ENCODE measurements at places on chromosomes 16 and 17.

DNA sequence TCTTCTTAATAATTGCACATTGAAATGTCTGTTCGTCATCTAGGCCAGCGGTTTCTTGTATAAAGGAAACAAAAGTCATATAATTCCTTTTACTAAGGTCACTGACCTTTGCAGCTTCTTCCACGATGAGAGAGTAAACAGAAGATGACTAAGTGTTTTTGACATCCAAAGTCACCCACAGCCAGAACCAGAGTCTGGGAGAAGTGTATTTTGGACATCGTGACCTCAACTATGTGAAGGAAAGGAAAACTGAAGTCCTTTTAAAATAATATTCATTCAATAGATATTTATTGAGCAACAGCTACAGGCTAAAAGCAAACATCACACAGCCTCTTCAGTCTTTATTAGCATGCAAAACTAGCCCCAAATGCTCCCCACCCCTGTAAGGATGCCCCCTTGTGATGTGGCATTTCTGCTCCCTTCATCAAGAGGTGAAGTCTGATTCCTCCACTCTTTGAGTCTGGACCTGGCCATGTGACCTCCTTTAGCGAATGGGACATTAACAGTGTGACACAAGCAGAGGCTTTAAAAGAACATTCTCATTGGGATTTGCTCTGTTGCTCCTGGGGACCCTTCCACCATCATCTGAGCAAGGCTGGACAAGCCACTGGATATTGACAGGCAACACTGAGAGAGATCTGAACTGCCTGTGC lies 8.1 kb upstream of the PMP22 start:
- no peaks in the 10 kb centered on the region for H3K36me3 ChIP-seq
- DNase-seq, result no peak
- no peak overlapping the region for H3K27ac ChIP-seq
- H3K4me1 ChIP-seq, result no peaks in the 10 kb centered on the region
- no peak overlapping the region for H3K4me3 ChIP-seq
- H3K27me3 ChIP-seq, result no peaks in the 10 kb centered on the region

- H3K4me3 ChIP-seq, result no peak overlapping the region
- DNase-seq, result no peak
- peaks cover 24% of the 10 kb centered on the region for H3K4me1 ChIP-seq
These were observed 9.3 kb downstream of the HEXIM2 start for GRCh38 chr17:45170931-45171337.

DNA sequence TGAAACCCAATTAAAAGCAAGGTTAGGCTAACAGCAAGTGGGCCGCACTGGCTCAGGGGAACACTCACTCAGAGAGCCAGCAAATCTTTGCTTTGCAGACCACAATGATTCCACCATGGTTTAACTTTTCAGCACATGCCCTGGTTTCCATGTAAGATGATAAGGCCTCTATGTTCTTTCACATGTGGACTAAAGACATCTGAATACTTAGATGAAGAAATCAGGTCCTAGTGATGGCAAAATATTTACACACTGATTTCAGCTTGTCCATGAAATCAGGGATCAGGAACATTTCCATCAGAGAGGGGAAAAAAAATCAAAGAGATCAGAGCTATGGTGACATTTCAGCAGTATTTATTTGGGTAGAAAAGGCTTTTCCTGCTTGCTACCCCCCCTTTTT lies 258.2 kb upstream of the IRX5 start:
- no peak for DNase-seq
- no peaks in the 10 kb centered on the region for H3K27me3 ChIP-seq
- H3K36me3 ChIP-seq, result no peaks in the 10 kb centered on the region
- H3K27ac ChIP-seq, result no peak overlapping the region

DNA sequence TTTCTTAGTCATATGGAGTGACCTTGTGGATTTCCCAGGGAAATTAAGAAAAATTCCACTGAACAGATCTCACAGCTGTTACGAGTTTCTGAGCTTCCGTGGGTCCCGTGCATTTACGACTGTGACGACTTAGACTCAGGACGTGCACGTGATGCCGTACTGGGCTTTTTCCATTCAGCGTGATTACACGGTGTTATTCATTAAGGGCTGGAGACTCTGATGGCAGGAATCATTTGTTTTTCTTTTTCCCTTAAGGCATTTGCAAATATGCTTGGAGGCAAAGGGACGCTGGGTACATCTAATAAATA lies 57.2 kb downstream of the TBC1D16 start:
- no peak overlapping the region for H3K4me3 ChIP-seq
- H3K27me3 ChIP-seq, result no peaks in the 10 kb centered on the region
- no peaks in the 10 kb centered on the region for H3K36me3 ChIP-seq
- DNase-seq, result no peak
- H3K27ac ChIP-seq, result no peak overlapping the region

GRCh38 chr17:49022391-49022941 lies 25.3 kb downstream of the IGF2BP1 start:
- peaks cover 4% of the 10 kb centered on the region for H3K27me3 ChIP-seq
- no peak for DNase-seq
- H3K36me3 ChIP-seq, result no peaks in the 10 kb centered on the region
- H3K4me3 ChIP-seq, result no peak overlapping the region

DNA sequence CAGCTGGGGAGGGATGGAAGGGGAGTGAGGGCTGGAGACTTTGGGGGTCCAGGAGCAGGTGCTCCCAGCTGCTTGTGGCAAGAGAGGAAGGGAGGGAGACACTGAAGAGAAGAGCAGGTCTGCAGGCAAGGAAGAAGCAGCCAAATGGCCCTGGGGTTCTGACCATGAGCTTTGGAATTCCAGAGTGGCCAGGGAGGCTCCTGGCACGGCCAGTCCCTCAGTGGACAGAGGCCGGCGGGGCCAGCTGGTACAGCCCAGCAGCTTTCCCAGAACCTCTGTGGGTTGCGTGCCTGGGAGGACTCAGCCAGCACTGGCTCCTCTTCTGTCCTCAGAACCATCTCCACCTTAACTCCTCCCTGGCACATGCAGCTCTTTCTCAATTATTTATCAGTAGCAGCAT lies 233.0 kb downstream of the MSI2 start:
- no peaks in the 10 kb centered on the region for H3K27me3 ChIP-seq
- no peak for DNase-seq
- no peak overlapping the region for H3K4me3 ChIP-seq

DNA sequence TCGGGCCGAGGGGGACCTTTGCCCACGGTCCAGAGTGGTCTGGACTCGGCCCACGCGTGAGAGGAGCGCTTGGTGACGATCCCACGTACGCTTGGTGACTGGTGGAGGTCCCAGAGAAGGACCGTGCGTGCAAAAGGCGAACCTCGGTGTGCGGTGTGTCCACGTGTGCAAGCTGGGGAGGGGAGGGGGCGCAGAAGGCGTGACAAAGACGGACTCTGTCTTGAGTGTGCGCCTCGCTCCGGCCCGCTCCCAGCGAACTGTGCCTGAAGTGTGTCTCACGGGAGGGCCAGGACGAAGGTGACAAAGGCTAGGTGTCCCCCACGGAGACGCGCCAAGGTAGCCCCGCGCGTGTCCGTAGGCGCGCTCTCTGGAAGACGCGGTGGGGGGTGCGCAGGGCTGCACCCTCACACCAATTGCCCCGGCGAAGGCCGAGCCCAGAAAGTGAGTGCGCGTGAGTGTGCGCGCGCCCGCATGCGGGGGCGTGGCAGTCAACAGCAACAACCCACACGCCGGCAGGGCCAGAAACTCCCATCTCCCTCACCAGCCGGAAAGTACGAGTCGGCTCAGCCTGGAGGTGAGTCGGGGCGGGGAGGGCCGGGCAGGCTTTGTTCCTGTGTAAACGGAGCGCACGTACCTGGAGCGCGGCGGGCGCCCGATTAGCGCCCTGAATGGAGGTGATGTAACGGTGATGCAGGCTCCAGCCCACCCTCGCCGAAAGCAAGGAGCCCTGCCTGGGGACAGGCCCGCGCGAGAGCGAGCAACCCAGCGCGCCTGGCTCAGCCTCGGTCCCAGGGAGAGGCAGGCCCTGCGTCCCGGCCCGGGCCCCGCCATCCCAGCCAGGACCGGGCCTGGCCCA lies at the start of gene GPRC5C:
Gene GPRC5C (plus strand): TSS at position 521 of the 856 bp plus-strand sequence. CDS start 7,689 bp downstream, outside the sequence.
- H3K27ac ChIP-seq, result no peak within 1 kb of the TSS
- DNase-seq, result no peak
- no peaks in the 10 kb centered on the region for H3K27me3 ChIP-seq
- H3K4me3 ChIP-seq, result no peak within 1 kb of the TSS
- no peaks in the 10 kb centered on the region for H3K4me1 ChIP-seq
- no peaks in the 10 kb centered on the region for H3K36me3 ChIP-seq

DNA sequence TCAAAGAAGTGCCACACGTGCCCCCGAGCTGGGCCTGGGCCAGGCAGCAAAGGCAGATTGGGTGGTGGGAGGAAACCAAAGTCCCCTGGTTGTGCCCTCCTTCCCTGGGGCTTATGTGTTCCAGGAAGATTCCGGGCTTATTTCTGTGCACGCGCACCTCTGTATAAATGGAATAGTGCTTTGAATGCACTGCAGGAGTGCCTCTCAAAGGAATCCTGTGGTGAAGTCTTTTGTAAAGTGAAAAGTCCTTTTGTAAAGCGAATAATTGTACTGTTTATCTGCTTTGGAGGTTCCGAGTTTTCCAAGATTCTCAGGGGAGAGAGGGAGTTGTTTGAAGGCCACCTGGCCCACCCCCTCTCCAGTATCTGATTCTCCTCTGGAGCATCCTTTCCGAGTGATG lies 26.8 kb downstream of the C17orf75 start:
- H3K27me3 ChIP-seq, result no peaks in the 10 kb centered on the region
- no peaks in the 10 kb centered on the region for H3K36me3 ChIP-seq
- DNase-seq, result no peak
- no peak overlapping the region for H3K27ac ChIP-seq
- H3K4me3 ChIP-seq, result no peak overlapping the region

GRCh38 chr16:70779361-70779760 lies 21.6 kb downstream of the VAC14 start:
- H3K4me3 ChIP-seq, result no peak overlapping the region
- no peak overlapping the region for H3K27ac ChIP-seq
- H3K27me3 ChIP-seq, result no peaks in the 10 kb centered on the region
- H3K4me1 ChIP-seq, result no peaks in the 10 kb centered on the region

GRCh38 chr16:4625560-4626159 lies 1.0 kb downstream of the MGRN1 start:
- H3K36me3 ChIP-seq, result peaks cover 8% of the 10 kb centered on the region
- peaks cover 28% of the 10 kb centered on the region for H3K4me1 ChIP-seq
- no peaks in the 10 kb centered on the region for H3K27me3 ChIP-seq
- no peak for DNase-seq
- H3K4me3 ChIP-seq, result peak overlapping the region; percentile 92
- H3K27ac ChIP-seq, result peak overlapping the region; percentile 63

- no peaks in the 10 kb centered on the region for H3K36me3 ChIP-seq
- no peak for DNase-seq
- H3K4me3 ChIP-seq, result no peak overlapping the region
- H3K27ac ChIP-seq, result no peak overlapping the region
- H3K4me1 ChIP-seq, result no peaks in the 10 kb centered on the region
- no peaks in the 10 kb centered on the region for H3K27me3 ChIP-seq
These were observed 1327.5 kb upstream of the CDH8 start for GRCh38 chr16:63363738-63364137.

GRCh38 chr17:67477687-67478086 lies 100.6 kb downstream of the PITPNC1 start:
- no peaks in the 10 kb centered on the region for H3K36me3 ChIP-seq
- H3K4me3 ChIP-seq, result no peak overlapping the region
- DNase-seq, result no peak
- no peak overlapping the region for H3K27ac ChIP-seq
- H3K27me3 ChIP-seq, result no peaks in the 10 kb centered on the region

- no peak overlapping the region for H3K4me3 ChIP-seq
- H3K36me3 ChIP-seq, result no peaks in the 10 kb centered on the region
- H3K27ac ChIP-seq, result no peak overlapping the region
- no peak for DNase-seq
- no peaks in the 10 kb centered on the region for H3K4me1 ChIP-seq
These were observed 298.0 kb upstream of the PMFBP1 start for GRCh38 chr16:72469932-72470331.

DNA sequence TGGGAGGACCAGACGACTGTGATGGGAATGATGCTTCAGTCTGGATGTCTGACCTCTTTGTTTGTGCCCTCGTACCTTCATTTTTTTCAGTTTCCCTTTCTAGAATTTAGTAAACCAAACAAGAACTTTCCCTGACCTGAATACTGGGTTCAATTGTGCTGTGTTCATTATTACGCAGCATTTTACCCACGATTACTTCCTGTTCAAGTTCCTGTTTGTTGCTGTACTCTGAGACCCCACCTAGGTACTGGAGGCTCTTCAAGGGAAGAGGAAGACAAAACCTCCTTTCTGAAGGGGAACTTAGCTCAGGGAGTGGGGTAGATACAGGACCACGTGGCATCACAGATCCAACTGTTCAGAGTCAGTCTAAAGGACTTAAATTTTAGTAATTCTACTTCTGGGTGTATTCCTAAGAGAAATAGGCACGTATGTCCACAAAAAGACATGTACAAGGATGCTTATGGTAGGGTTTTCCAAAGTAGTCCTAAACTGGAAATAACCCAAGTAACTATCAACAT lies 9.2 kb upstream of the PRKCB start:
- no peak overlapping the region for H3K4me3 ChIP-seq
- H3K27me3 ChIP-seq, result no peaks in the 10 kb centered on the region
- H3K36me3 ChIP-seq, result no peaks in the 10 kb centered on the region
- H3K27ac ChIP-seq, result peak overlapping the region; percentile 55

DNA sequence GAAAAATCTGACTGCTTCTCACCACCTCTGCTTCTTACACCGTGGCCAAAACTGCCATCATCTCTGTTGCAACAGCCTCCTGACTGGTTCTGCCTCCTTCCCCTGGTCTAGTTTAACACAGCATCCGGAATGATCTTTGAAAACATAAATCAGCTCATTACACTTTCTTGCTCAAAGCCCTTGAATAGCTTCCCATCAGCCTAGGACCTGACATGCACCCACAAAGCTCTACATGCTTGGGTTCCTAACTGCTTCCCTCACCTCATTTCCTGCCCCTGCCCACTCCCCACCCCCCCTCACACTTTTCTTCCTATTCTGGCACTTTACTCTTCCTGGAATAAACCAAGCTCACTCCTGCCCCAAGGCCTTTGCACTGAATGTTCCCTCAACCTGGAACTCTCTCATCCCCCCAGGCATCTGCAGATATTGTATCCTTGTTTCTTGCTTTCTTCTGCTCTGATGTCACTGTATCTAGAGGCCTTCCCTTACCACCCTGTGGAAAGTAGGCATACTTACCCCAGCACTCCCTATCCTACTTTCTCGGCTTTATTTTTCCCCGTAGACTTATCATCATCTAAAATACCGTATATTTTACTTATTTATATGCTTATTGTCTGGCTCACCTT lies 112.4 kb downstream of the FTO start:
- H3K27me3 ChIP-seq, result no peaks in the 10 kb centered on the region
- peaks cover 9% of the 10 kb centered on the region for H3K4me1 ChIP-seq
- peak; percentile 12 for DNase-seq
- peak overlapping the region; percentile 17 for H3K27ac ChIP-seq

DNA sequence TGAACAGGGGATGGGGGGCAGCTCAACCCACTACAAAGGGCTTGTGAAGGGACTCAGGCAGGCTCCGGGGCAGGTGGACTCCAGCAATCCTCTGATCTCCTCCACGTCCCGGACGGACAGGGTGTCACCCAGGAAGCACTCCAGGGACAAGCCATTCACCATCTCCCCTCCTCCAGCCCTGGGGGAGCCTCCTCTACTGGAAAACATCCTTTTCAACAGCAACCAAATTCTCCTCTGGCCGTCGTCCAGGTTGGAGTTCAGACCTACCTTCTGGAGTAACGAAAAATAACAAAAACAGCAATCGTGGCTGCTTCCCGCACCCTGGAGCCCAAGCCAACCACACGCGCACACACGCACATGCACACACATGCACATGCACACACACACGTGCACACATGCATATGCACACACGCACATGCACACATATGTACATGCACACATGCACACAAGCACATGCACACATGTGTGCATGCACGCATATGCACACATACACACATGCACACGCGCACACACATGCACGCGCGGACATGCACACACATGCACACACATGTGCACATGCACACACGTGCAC lies 8.9 kb upstream of the RBFOX3 start:
- H3K36me3 ChIP-seq, result no peaks in the 10 kb centered on the region
- no peaks in the 10 kb centered on the region for H3K4me1 ChIP-seq
- H3K27me3 ChIP-seq, result no peaks in the 10 kb centered on the region
- no peak overlapping the region for H3K27ac ChIP-seq
